ENCODE measurements at places on chromosomes 4 and X.

DNA sequence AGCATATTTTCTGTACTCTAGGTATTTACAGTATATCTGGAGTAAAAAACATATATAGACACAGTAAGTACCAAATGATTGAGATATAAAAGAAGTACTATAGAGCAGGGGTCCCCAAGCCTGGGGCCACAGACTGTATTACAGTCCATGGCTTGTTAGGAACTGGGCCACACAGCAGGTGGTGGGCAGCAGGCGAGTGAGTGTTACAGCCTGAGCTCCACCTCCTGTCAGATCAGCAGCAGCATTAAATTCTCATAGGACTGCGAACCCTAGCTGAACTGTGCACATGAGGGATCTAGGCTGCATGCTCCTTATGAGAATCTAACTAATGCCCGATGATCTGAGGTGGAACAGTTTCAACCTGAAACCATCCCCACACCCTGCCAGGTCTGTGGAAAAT is 300.7 kb downstream of the NR3C2 start:
- no peak for DNase-seq

- DNase-seq = no peak
Measured at GRCh38 chr4:148017801-148018200, 285.9 kb downstream of the ARHGAP10 start.

GRCh38 chr4:140109737-140110136 is 44.2 kb downstream of the MAML3 start:
- DNase-seq = no peak

DNA sequence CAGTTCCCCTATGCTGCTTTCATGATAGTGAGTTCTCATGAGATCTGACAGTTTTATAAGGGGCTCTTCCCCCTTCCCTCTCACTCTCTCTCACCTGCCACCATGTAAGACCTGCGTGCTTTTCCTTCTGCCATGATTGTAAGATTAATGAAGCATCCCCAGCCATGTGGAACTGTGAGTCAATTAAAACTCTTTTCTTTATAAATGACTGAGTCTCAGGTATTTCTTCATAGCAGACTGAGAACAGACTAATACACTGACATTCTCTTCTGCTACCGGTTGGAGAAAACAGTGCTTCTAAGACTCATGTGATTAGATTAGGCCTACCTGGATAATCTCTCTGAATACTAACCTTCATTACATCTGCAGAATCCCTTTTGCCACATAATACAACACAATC is 45.4 kb upstream of the TRPC5OS start:
- DNase-seq = no peak
